Tibial artery (tissue), 4 donors: ENCODE measurements at places on chromosomes 7 and 10.

DNA sequence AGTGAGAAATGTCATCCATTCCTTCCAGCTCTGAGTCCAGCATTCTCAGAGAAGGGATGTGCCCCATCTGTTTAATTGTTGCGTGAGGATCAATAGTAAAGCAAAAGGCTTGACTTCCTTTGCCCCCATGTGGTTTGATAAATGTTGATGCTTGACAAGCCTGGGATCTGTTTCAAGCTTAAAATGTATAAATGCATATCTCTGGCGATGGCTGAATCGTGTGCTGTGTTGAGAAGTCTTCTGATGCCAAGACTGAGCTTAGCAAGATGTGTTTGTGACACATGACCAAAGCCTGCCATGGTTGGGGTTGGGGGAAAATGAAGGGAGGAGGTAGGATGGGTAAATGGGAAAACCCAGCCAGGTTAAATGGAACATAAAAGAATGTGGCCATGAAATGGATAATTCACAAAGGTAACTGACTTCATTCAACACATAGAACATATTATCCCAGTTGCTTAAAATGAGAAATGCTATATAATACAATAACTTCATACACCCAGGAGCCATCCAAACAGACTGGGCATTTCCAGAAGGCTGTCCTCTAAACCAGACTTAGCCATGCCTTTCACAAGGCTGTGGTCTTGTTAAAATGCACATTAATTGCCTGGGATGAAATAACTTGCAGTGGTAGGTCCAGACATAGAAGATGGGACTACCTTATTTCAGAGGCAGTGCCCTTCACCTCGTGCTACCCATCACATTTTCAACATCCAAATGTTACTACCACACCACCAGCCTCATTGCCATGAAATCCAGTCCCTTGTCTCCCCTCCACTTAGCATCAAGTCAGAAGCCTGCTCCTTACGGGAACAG, 147.3 kb upstream of the PDE1C start:
- DNase-seq, result no peak

- DNase-seq, result no peak
Observed at GRCh38 chr7:149719912-149720335, 53.5 kb downstream of the ZNF467 start.

GRCh38 chr10:102870221-102870620, 951 bp downstream of the AS3MT start:
- DNase-seq, result no peak

- no peak for DNase-seq
Observed at GRCh38 chr10:30868611-30869010, 163.1 kb downstream of the ZNF438 start.

DNA sequence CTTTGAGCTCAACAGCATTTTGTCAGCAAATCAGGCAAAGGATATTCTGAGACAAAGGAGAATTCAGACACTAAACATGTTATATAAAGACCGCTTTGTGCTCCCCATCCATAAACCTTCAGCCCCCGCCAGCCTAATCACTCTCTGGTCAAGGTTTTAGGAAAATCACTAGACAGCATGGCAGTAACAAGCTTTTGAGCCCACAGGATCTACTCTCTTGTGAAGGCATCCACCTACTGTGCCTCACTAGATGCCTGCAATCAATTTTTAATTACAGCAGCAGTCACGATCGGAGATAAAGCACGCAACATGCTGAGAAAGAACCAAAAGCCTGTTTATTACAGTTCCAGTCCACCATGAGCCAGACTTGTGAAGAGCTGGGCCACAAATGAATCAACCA, 19.1 kb downstream of the PDE1C start:
- no peak for DNase-seq

GRCh38 chr10:126964190-126964589, 59.0 kb downstream of the DOCK1 start:
- no peak for DNase-seq

- DNase-seq, result no peak
Observed at GRCh38 chr10:27541796-27542729, 38.0 kb downstream of the RAB18 start.

DNA sequence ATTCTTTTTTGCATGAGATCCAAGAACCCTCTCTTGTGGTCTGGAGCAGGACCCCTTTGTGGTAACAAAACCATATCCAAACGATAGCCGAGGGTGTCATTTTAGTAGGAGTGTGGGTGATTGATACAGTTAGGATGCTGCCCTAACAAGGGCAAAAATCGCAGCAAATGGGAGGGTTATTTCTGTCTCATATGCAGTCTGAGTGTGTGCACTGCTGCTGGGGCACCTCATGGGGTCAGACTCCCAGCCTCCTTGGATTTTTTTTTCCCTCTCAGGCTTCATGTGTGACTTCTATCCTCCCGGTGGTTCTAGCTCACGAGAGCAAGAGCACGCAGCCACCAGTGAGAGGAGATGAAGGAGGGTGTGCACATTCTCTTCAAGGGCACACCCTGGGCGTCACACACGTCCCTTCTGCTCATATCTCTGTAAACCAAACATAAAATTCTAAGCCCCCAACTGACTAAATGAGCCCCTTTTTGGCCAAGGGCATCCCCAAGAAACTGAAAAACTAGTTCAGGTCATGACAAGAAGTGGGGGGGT, 28.6 kb upstream of the IL15RA start:
- no peak for DNase-seq

DNA sequence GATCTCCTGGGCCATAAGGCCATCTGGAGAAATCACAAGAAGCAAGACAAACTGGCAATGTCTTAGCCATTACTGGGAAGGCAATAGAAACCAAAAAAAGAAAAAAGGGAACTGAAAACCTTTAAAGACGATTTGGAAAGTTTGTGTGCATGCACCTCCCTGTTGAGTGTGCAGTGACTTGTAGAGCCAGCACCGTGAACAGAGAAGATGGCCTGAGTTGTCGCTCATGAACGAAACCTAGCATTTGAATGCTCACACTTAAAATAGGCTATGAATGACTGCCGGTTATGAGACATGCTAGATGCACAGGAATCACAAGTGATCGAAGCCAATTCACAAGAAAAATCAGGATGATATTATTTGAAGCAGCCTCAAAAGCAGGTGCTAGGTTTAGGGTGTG, 151.3 kb upstream of the ADO start:
- no peak for DNase-seq

DNA sequence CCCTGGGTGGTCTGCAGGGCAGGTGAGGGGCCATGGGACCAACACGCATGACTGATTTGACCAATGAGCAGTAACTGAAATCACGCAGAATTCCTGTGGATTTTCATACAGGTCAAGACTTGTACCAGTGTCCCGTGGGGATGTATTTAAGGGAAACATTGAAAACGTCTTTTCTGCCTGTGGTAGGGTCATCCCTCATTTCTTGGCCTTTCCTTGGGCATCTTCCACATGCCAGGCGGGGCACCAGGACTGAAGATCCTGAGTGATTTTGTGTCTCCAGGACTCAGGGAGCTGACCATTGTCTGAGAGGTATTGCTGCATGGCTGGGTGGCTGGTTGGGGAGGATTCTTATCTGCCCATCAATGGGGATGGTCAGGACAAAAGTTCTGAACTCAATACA, 289.0 kb downstream of the GLRX3 start:
- no peak for DNase-seq

- no peak for DNase-seq
Observed at GRCh38 chr10:93352638-93353383, 129.3 kb downstream of the MYOF start.

GRCh38 chr10:68471586-68472408, at the start of gene DNA2:
Gene DNA2 (minus strand): TSS chr10:68471973. CDS start chr10:68471864, 109 bp downstream.
- peak; percentile 71 for DNase-seq

DNA sequence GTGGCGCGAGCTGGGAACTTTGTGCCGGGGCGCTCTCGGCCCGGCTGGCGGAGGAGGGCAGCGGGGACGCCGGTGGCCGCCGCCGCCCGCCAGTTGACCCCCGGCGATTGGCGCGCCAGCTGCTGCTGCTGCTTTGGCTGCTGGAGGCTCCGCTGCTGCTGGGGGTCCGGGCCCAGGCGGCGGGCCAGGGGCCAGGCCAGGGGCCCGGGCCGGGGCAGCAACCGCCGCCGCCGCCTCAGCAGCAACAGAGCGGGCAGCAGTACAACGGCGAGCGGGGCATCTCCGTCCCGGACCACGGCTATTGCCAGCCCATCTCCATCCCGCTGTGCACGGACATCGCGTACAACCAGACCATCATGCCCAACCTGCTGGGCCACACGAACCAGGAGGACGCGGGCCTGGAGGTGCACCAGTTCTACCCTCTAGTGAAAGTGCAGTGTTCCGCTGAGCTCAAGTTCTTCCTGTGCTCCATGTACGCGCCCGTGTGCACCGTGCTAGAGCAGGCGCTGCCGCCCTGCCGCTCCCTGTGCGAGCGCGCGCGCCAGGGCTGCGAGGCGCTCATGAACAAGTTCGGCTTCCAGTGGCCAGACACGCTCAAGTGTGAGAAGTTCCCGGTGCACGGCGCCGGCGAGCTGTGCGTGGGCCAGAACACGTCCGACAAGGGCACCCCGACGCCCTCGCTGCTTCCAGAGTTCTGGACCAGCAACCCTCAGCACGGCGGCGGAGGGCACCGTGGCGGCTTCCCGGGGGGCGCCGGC, 870 bp downstream of the FZD1 start:
- peak; percentile 82 for DNase-seq

DNA sequence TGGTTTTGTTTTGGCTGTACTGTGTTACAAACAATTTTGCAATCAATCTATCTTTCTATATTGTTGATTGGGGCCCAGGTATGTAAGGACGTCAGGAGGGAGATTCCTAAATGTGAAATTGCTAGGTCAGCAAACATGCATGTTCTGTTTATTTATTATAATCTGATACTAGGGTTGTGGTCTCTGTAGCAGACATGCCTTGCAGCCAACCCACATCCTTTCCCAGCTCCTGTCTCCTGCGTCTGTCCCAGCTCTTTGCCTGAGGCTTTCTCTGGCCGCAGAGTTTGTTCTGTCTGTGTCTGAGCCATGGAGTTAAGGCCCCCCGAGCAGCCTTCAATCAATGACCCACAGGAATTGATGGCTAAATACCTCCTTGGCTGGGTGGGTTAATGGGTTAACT, 124.0 kb upstream of the ZEB1 start:
- no peak for DNase-seq

- DNase-seq, result no peak
Observed at GRCh38 chr7:4113976-4114375, 568.1 kb upstream of the FOXK1 start.

DNA sequence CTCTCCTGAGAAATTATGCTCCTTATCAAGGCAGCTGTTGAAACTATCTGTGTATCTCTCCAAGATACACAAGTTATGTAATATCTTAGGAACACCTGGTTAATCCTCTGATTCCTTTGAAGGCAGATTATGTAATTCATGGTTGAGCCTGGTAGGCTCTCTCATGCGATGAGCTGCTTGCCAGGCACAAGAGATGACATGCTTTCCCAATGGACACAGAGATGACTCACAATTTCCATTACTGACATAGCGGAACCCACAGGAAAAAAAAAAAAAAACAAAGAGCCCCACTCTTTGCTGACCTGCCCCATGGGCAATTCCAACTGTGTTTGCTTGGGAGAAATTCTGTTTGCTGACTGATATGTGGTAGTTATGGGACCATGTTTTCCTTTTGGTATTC, 736.4 kb upstream of the PHF14 start:
- no peak for DNase-seq

- DNase-seq, result no peak
Observed at GRCh38 chr10:15352836-15353235, 18.3 kb downstream of the FAM171A1 start.

- no peak for DNase-seq
Observed at GRCh38 chr10:4267086-4267773, 482.2 kb upstream of the KLF6 start.

- DNase-seq, result no peak
Observed at GRCh38 chr10:74738542-74738941, 87.9 kb upstream of the KAT6B start.

GRCh38 chr10:47256751-47257336, 43.2 kb upstream of the GDF10 start:
- no peak for DNase-seq

GRCh38 chr10:93874309-93875031, 19.3 kb upstream of the SLC35G1 start:
- DNase-seq, result no peak

DNA sequence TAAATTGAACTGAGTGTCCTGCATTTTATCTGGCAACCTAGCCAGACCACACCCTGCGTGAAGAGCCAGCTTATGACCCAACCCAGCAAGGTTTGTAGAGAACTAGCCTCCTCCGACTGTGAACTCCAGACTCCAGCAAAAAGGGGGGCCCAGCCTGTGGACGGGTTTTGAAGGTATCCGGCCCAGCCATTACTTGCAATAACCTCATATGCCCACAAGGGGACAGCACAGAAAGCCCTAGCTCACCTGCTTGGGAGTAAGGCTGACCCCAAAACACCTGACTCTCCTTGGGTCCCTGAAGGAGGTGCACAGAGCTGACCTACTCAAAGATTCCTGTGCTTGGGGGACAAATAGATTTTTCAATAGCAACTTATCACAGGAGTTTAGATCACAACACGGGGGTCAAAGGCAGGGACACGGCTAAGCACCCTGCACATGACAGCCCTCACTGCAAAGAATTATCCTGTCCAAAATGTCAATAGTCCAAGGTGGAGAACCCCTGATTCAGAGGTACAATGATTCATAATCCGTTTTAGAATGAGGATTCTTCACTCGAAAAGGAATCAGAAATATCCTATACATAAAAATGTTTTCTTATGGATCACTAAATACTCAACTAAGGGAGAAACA, 4.6 kb downstream of the TRPV6 start:
- DNase-seq, result no peak

DNA sequence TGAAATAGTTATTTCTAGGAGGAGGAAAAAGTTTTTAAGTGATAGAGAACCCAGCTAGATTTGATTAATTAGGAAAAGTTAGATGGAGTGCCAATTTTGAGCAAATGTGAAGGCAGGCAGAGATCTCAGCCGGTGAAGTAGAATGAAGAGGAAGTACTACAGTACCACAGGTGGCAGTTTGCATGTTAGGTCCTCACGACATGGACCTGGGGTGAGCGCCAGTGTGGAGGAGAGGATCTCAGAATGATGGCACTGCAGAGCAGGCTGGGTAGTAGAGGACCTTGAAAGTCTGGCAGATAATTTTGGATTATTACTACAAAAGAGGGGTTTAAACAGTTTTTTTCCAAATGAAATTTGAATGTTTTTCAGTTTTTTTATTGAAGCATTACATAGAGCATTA, 81.1 kb downstream of the GNAI1 start:
- DNase-seq, result no peak

DNA sequence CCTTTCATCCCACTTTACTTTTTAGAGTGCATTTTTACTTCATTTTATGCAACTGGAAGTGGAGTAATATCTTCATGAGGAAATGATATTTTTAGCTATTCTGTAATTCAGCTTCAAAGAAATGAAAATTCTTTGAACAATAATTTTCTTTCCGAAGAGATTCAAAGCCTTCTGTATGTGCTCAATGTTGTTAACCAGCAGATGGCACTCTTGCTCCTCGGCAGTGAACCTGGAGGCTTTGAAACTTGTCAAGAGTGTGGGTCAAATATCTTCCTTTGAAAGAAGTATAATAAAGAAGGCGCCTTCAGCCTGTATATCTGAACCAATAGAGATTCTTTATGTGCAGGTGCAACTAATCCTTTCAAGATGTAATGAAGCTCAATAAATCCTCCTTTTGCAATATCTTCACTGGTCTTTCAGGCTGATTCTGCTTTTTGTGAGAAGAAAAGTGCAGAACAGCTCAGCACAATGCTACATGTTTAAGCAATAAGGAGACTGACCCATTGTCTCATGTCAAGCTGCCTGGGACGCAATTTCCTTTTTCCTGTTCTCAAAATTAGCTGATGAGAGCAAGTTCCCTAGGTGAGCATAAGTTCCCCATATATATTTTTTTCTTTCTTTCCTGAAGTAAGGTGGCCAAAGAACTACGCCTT, 258.4 kb downstream of the SEMA3A start:
- peak; percentile 59 for DNase-seq

- no peak for DNase-seq
Observed at GRCh38 chr10:109961174-109962001, 38.1 kb upstream of the XPNPEP1 start.
